Right atrium auricular region (tissue), 2 donors: ENCODE measurements at places on chromosomes 7 and 10. TPM values are rescaled to one million over a fixed set of nuclear protein-coding genes. Genes with fewer than 3 reads are reported as not detected.

- peak within 1 kb of the TSS; percentile 88 for H3K4me3 ChIP-seq
- no peaks in the 10 kb centered on the region for H3K27me3 ChIP-seq
- H3K27ac ChIP-seq, result peak within 1 kb of the TSS; percentile 97
- no peaks in the 10 kb centered on the region for H3K36me3 ChIP-seq
Observed at GRCh38 chr10:97498841-97499560, at the start of gene UBTD1. TSS of gene UBTD1 (plus strand) at chr10:97498924. CDS start at chr10:97499204, 280 bp downstream.

GRCh38 chr7:154907651-154908620 lies 95.0 kb downstream of the PAXIP1 start:
- no peaks in the 10 kb centered on the region for H3K27me3 ChIP-seq
- no peak overlapping the region for H3K27ac ChIP-seq
- no peaks in the 10 kb centered on the region for H3K36me3 ChIP-seq
- H3K4me3 ChIP-seq, result no peak overlapping the region
- DNase-seq, result no peak

DNA sequence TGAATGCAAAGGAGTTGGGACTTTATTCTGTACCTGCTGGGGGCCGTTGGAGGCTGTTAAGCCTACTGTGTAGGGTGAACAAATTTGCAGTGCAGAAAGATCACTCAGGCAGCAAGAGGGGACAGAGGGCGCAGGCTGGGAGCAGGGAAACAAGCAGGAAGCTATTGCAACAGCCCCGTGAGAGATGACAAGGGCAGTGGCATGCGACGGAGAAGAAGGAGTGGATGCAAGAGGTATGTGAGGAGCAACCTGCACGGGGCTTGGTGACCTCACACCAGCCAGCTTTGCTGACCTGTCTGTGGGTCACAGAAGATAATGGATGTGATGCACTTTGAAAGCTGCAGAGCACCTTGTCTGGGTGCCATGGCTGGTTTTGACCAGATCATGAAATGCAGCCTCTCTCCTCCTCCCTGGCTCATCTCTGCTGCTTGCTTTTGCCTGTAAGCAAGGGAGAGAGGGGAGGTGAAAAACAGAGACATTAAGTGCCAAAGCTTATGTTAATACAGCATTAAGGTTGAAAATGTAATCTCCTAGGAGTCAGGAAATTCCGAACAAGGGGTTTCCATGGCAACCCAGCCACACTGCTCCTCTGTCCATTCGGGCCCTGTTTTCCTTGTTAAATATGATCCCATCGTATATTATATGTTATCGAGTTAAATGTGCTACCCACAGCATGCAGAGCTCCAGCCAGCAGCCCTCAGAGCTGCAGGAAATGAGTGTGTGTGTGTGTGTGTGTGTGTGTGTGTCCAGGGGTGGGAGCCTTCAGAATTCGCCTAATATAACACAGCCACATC lies 314.3 kb upstream of the ZMIZ1 start:
- no peaks in the 10 kb centered on the region for H3K4me1 ChIP-seq
- H3K27me3 ChIP-seq, result no peaks in the 10 kb centered on the region

- no peaks in the 10 kb centered on the region for H3K4me1 ChIP-seq
- DNase-seq, result no peak
- no peaks in the 10 kb centered on the region for H3K27me3 ChIP-seq
- H3K4me3 ChIP-seq, result no peak overlapping the region
- H3K27ac ChIP-seq, result no peak overlapping the region
- H3K36me3 ChIP-seq, result no peaks in the 10 kb centered on the region
Observed at GRCh38 chr7:93938293-93938692, 16.8 kb downstream of the GNG11 start.

GRCh38 chr10:132642732-132643008 lies 105.1 kb downstream of the INPP5A start:
- no peaks in the 10 kb centered on the region for H3K36me3 ChIP-seq
- no peak overlapping the region for H3K4me3 ChIP-seq
- no peaks in the 10 kb centered on the region for H3K27me3 ChIP-seq
- no peak overlapping the region for H3K27ac ChIP-seq
- no peaks in the 10 kb centered on the region for H3K4me1 ChIP-seq
- DNase-seq, result no peak

GRCh38 chr7:141737118-141737835 lies 881 bp upstream of the SSBP1 start:
- H3K4me1 ChIP-seq, result no peaks in the 10 kb centered on the region
- DNase-seq, result no peak
- no peaks in the 10 kb centered on the region for H3K27me3 ChIP-seq
- peaks cover 8% of the 10 kb centered on the region for H3K36me3 ChIP-seq
- peak overlapping the region; percentile 87 for H3K27ac ChIP-seq

- DNase-seq, result no peak
- H3K27ac ChIP-seq, result peak overlapping the region; percentile 29
- H3K4me3 ChIP-seq, result no peak overlapping the region
- no peaks in the 10 kb centered on the region for H3K36me3 ChIP-seq
- H3K4me1 ChIP-seq, result no peaks in the 10 kb centered on the region
- H3K27me3 ChIP-seq, result no peaks in the 10 kb centered on the region
Observed at GRCh38 chr10:95742962-95743535, 12.9 kb upstream of the ENTPD1 start.

GRCh38 chr7:101939136-101939695 lies 121.8 kb downstream of the CUX1 start:
- H3K27me3 ChIP-seq, result no peaks in the 10 kb centered on the region
- no peaks in the 10 kb centered on the region for H3K36me3 ChIP-seq
- DNase-seq, result no peak
- peaks cover 61% of the 10 kb centered on the region for H3K4me1 ChIP-seq
- peak overlapping the region; percentile 75 for H3K27ac ChIP-seq
- no peak overlapping the region for H3K4me3 ChIP-seq

- H3K4me3 ChIP-seq, result no peak overlapping the region
- no peak overlapping the region for H3K27ac ChIP-seq
- DNase-seq, result no peak
- H3K36me3 ChIP-seq, result no peaks in the 10 kb centered on the region
- H3K4me1 ChIP-seq, result peaks cover 13% of the 10 kb centered on the region
Observed at GRCh38 chr7:101536232-101536631, 92.9 kb downstream of the MYL10 start.

- peaks cover 82% of the 10 kb centered on the region for H3K36me3 ChIP-seq
- H3K27ac ChIP-seq, result no peak overlapping the region
- no peaks in the 10 kb centered on the region for H3K27me3 ChIP-seq
- no peak for DNase-seq
Observed at GRCh38 chr7:149202831-149203231, 7.5 kb downstream of the ZNF282 start.

DNA sequence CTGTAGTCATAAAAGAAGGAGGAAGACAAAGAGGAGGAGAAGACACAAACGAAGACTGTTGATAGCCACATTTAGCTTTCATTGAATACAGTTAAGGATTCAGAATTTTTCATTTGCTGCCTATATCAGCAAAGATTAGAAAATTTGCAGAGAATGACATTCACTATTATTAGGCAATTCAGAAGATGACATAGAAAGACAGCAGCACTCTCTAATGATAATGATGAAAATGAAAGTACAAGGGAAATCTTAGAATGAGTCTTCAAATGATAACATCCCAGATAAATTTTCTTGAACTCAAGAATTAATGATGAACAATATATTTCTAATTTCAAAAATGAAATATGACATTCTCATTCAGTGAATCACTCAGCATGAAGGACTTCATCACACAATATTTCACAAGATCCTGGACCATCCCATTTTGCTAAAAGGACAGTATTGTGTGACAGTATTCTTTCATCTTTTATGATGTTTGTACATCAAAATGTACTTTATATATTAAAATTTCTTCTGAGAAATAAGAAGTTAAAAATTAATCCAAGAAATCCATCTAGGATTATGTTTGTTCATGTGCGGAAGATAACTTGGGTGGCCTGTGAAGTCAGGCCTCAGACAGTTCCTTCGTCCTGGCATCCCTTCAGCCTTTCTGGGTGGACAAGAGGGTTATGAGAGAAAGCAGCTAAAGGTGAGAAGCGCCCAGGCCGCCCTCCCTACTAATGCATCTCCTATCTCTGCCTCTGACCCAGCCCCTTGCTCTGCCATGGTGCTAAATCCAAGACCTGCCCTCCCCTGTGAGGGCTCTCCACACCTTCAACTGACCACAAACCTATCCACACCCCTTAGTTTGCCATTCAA lies 47.4 kb upstream of the CAMK2B start:
- H3K4me1 ChIP-seq, result no peaks in the 10 kb centered on the region
- no peaks in the 10 kb centered on the region for H3K27me3 ChIP-seq
- H3K36me3 ChIP-seq, result no peaks in the 10 kb centered on the region
- DNase-seq, result no peak
- H3K27ac ChIP-seq, result no peak overlapping the region
- no peak overlapping the region for H3K4me3 ChIP-seq

DNA sequence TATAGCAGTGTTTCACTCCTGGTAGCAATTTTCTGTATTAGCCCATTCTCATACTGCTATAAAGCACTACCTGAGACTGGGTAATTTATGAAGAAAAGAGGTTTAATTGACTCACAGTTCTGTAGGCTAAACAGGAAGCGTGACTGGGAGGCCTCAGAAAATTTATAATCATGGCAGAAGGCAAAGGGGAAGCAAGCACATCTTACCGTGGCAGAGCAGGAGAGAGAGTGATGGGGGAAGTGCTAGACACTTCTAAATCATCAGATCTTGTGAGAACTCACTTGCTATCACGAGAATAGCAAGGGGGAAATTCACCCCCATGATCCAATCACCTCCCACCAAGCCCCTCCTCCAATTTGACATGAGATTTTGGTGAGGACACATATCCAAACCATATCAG lies 131.6 kb upstream of the EFCAB10 start:
- H3K4me3 ChIP-seq, result no peak overlapping the region
- H3K4me1 ChIP-seq, result peaks cover 30% of the 10 kb centered on the region
- H3K27ac ChIP-seq, result no peak overlapping the region
- no peak for DNase-seq
- H3K27me3 ChIP-seq, result no peaks in the 10 kb centered on the region

DNA sequence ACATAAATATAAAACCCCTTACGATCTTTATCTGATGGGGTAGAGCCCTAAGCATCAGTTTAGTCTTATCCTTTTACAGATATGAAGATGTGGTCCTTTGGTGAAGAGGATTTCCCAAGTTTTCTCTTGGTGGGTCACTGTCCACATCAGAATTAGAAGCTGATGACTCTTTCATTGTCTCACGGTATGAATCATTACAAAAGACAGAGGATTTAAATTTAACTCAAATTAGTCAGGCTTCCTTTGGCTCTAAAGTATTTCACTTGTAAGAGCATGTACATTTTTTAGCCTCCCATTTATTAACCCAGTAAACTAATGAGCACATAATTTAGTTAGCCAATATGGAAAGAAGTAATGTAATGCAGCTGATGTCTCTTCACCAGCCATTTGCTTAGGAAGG lies 49.9 kb upstream of the TMEM26 start:
- no peaks in the 10 kb centered on the region for H3K27me3 ChIP-seq
- DNase-seq, result no peak
- H3K36me3 ChIP-seq, result no peaks in the 10 kb centered on the region
- no peak overlapping the region for H3K27ac ChIP-seq

DNA sequence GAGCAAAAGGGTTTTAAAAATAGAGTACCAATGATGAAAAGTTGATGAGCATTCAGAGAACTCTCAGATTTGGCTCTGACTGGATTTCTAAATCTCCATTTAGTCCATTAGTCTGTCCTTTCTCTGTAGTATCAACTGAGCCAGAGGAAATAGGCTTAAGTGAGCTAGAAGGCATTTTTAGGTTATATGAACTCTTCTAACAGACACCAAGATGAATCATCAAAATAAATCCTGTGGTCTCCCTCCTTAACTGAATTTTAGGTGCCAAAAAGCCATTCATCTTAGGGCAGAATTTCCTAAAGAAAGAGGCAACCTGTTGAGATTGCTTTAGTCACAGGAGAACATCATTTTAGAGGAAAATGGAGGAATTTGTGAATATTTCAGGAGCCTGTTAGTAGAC lies 305.1 kb downstream of the AUTS2 start:
- DNase-seq, result no peak
- H3K4me3 ChIP-seq, result no peak overlapping the region
- no peaks in the 10 kb centered on the region for H3K27me3 ChIP-seq

Gene RPEL1
- not detected for total RNA-seq

Gene PILRA
- 6.2 TPM for total RNA-seq
